ENCODE measurements at places on chromosomes 13 and 19. TPM values are rescaled to one million over a fixed set of nuclear protein-coding genes. Genes with fewer than 3 reads are reported as not detected.
A peak's percentile ranks its signal among the peaks of the same experiment; 100 is the strongest.

Gene PGLYRP1
- not detected for total RNA-seq

DNA sequence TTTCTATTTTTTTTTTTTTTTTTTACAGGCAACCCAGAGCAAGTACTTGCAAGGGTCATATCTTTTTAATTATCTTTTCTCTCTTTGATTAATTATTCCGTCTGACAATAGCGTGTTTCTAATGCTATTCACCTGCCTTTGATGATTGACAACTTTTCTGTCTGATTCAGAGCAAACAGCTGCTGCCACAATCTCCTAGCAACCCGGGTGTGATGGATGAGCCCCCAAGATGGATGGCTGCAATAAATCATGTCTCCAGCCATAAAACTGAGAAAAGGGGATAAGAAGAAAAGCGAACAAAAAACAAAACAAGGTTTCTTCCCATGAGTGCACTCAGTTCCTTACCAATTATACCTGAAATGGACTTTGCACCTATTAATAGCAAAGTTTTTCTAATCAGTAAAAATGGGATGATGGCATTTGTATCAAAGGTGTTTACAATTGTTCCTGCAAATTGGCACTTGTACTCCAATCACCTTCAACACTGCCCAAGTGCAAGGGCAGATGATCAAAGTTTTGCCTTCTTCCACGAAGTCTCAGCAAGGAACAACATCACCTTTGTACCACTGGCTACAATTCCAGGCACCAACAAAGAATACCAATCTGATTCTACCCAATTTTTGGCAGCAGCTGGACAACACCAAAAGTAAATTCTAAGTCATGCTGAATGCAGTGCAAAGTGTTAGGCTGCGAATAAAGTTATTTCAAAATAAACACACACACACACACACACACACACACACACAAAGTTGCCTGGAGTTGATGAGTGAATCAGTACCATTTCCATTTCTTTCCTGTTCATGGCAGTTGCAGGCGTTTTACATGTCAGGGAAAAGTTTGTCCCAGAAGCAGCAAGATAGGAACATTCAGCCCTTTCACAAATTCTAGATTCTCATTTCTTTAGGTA is 12.0 kb downstream of the TSHZ3 start:
- H3K36me3 ChIP-seq = no peaks in the 10 kb centered on the region
- H3K4me1 ChIP-seq = peaks cover 15% of the 10 kb centered on the region
- H3K27me3 ChIP-seq = no peaks in the 10 kb centered on the region
- peak overlapping the region; percentile 83 for H3K27ac ChIP-seq
- H3K4me3 ChIP-seq = no peak overlapping the region
- DNase-seq = no peak

GRCh38 chr19:8592231-8593009 is 15.2 kb upstream of the MYO1F start:
- H3K4me1 ChIP-seq = peaks cover 7% of the 10 kb centered on the region
- no peak overlapping the region for H3K27ac ChIP-seq
- no peaks in the 10 kb centered on the region for H3K36me3 ChIP-seq
- H3K27me3 ChIP-seq = peaks cover 4% of the 10 kb centered on the region

DNA sequence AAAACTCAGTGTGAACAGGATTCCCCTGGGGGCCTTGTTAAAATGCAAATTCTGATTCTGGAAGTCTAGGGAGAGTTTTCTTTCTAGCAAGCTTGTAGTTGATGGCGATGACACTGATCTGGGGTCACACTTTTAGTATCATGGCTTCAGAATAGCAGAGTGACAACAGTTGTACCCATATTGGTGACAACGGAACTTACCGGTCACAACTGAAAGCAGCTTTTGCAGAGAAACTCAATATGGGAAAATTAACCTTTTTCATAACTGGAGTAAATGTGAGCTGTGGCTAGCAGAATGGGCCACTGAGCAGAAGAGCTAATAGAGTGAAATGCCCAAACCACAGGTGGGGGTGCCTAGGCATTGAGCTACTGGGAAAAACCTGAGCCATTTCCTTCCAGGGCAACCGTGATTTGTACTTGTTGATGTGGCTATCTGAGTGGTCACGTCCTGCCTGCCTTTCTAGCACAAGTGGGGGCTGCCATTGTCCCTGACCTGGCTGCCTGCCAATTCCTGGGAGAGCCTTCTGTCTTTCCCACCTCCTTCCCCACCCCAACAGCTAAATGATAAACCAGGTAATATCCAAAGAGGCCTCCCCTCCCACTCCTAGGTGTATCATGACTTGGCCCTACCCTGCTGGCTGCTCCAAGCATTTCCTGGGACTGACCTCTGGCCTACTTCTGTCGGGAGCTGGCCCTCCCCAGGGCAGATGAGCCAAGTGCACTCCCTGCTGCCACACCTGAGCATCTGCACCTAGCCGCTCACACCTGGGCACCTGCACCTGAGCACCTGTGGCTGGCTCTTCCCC is 1.7 kb upstream of the SLC10A2 start:
- H3K36me3 ChIP-seq = no peaks in the 10 kb centered on the region
- no peaks in the 10 kb centered on the region for H3K27me3 ChIP-seq
- peak; percentile 78 for DNase-seq
- no peak overlapping the region for H3K4me3 ChIP-seq
- no peaks in the 10 kb centered on the region for H3K4me1 ChIP-seq

Gene HSD11B1L
- total RNA-seq = 15.3 TPM

GRCh38 chr13:79782541-79783205 is 301.7 kb downstream of the NDFIP2 start:
- H3K36me3 ChIP-seq = no peaks in the 10 kb centered on the region
- no peaks in the 10 kb centered on the region for H3K27me3 ChIP-seq
- H3K27ac ChIP-seq = no peak overlapping the region
- DNase-seq = no peak

- H3K27ac ChIP-seq = no peak overlapping the region
- no peak overlapping the region for H3K4me3 ChIP-seq
These were observed 54.6 kb downstream of the TRPM4 start for GRCh38 chr19:49212016-49212701.

DNA sequence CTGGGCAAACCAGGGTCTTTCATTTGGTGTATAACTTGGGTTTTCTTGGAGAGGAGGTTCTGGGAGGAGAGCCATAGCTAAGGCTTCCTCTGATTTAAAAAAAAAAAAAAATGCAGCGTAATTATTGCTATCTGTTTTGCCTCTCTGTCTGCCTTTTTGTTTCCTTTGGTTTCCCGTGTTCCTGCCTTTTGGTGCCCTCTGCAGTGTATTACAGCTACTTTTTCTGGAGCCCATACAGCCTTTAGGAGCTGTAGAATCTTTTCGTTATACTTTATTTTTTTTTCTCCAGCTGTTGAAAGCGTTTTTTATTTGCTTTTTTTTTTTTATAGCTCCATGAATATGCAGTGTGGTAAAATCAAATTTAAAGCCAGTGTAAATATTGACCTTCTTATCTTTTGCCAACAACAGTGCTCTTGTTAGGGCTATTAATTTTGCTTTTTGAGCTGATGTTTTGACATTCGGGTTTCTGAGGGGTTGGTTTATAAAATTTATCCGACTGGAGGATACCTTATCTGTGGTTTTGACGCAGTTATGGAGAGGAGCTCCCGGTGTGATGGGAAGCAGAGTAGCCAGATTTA is 38.1 kb downstream of the ZNF493 start:
- no peak for DNase-seq
- no peak overlapping the region for H3K27ac ChIP-seq
- no peaks in the 10 kb centered on the region for H3K4me1 ChIP-seq
- H3K27me3 ChIP-seq = no peaks in the 10 kb centered on the region

DNA sequence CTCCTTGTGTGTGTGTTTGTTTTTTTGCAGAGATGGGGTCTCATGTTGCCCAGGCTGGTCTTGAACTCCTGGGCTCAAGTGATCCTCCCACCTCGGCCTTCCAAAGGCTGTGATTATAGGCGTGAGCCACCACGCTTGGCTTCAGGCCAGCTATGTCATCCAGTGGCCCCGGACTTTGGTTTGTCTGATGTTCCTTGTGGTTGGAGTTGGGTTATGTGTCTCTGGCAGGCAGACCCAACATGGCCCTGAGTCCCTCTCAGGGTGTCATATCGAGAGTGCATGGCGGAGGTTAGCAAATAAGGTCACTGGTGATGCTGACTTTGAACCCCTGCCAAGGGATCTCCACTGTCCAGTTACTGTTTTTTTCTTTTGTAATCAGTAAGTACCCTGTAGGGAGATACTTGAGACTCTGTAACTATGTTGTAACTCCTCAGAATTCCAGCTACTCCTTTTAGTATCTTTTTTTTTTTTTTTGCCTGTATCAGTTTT is 37.3 kb downstream of the SMARCA4 start:
- peaks cover 5% of the 10 kb centered on the region for H3K36me3 ChIP-seq
- H3K4me1 ChIP-seq = no peaks in the 10 kb centered on the region
- no peak overlapping the region for H3K27ac ChIP-seq
- no peak overlapping the region for H3K4me3 ChIP-seq
- H3K27me3 ChIP-seq = no peaks in the 10 kb centered on the region

DNA sequence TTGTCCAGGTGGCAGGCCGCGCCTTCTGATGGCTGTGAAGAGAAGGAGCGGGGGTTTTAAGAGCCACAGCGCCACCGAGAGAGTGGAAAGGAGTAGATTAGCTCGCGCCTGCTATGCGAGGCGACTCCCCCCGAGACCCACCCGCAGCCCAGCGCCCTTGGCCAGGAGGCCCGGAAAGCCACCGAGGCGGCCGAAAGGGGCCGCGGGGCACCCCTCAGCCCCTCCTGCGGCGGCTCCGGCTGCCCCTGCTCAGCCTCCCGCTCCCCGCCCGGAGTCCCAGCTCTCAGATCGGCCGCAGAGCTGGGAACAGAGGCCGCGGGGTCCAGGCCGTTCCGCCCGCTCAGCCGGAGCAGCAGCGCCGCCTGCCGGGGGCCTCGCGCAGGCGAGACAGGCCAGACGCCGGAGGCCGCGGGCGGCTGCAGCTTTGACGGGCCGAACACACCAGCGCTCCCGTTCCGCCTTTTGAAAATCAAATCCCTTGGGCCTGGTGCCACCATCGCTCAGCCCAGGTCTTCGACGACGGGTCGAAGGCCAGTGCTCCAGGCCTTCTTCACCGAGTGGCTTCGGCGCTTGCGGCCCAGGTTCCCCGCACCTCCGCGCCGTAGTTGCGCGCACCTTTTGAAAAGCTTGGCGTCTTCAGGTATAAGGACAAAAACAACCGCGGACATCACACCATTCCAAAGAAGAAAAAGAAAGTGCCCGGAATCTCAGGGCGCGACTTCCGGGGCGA is 15.3 kb downstream of the CDX2 start:
- H3K27ac ChIP-seq = peak overlapping the region; percentile 97
- H3K27me3 ChIP-seq = peaks cover 82% of the 10 kb centered on the region
- peaks cover 51% of the 10 kb centered on the region for H3K4me1 ChIP-seq

GRCh38 chr19:43300206-43300605 is 30.9 kb upstream of the PSG9 start:
- no peaks in the 10 kb centered on the region for H3K27me3 ChIP-seq
- no peak for DNase-seq
- no peak overlapping the region for H3K4me3 ChIP-seq
- H3K27ac ChIP-seq = no peak overlapping the region
- H3K4me1 ChIP-seq = no peaks in the 10 kb centered on the region

GRCh38 chr13:97583907-97584497 is 150.0 kb downstream of the RAP2A start:
- no peaks in the 10 kb centered on the region for H3K4me1 ChIP-seq
- DNase-seq = no peak
- H3K4me3 ChIP-seq = no peak overlapping the region
- no peaks in the 10 kb centered on the region for H3K27me3 ChIP-seq
- H3K36me3 ChIP-seq = no peaks in the 10 kb centered on the region

GRCh38 chr19:7970716-7971448 is 27.4 kb upstream of the TIMM44 start:
- H3K27me3 ChIP-seq = no peaks in the 10 kb centered on the region
- no peaks in the 10 kb centered on the region for H3K4me1 ChIP-seq
- peaks cover 32% of the 10 kb centered on the region for H3K36me3 ChIP-seq

Gene DAND5
- 0.27 TPM for total RNA-seq

Gene CYP2A6
- total RNA-seq = not detected

GRCh38 chr19:17183858-17184321 is 31.3 kb upstream of the USE1 start:
- peak overlapping the region; percentile 57 for H3K27ac ChIP-seq
- H3K27me3 ChIP-seq = no peaks in the 10 kb centered on the region
- DNase-seq = no peak
- H3K4me1 ChIP-seq = no peaks in the 10 kb centered on the region
- H3K4me3 ChIP-seq = no peak overlapping the region

Gene MEIOSIN
- not detected for total RNA-seq

DNA sequence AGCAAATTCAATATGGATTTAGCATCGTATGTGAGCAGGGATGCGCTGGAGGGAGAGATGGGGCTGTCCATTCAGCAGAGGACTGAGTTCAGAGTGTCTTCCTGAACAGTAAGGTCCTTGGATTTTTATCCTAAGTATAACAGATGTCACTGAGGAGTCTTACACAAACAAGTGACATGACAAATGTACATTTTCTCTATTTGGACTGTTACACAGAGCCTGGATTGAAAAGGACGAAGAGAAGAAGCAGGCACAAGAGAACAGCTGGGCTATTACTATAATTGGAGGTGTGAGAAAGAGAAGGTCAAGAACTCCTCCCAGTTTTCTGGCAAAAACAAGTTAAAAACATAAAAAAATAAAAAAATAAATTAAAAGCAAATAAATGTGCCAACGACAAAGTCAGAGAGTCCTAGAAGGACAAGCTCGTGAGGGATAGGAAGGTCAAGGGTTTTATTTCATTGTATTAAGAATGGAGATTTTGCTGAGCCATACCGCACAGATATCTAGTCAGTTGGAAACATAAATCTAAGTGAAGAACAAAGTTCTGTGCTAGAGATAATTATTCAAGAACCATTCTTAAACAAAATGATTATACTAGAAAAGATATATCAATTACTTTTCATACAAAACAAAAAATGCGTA is 1186.3 kb downstream of the EFNB2 start:
- DNase-seq = no peak
- no peak overlapping the region for H3K4me3 ChIP-seq
- H3K27me3 ChIP-seq = no peaks in the 10 kb centered on the region
- H3K4me1 ChIP-seq = no peaks in the 10 kb centered on the region

Gene ZNF471
- 2.2 TPM for total RNA-seq
